MG63 (cell line): ENCODE measurements at places on chromosomes 2 and 18.

DNA sequence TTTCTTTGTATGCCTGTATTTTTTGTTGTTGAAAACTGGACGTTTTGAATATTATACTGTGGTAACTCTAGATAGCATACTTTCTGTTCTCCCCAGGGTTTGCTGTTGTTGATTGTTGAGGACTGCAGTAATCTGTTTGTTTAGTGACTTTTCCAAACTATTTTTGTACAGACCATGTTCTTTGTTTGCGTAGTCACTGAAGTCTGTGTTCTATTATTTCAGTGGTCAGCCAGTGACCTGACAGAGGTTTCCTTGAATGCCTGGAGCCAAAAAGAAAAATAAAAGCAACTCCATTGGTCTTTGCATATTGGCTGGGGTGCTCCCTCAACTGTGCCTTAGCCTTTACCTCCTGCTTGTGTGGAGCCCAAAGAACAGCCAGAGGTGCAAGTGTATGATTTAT, 42.7 kb upstream of the PHLPP1 start:
- DNase-seq: no peak

DNA sequence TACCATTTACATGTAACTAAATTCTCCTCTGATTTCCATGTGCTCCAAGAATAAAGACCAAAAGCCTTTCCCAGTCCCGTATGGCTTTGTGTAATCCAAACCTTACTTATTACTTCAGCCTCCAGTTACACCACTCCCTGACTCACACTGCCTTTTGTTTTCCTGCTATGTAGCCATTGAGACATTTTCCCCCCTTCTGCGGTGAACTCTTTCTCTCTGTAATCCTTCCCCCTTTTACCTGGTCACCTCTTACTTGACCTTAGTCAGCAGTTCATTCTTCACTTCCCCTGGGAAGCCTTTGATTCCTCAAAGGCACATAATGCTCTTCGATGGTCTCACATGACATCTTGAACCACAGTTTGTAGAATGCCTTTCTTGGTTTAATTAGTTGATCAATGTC, 256.0 kb upstream of the FANCL start:
- DNase-seq: no peak

- DNase-seq: peak; percentile 63
Observed at GRCh38 chr18:33817096-33817495, 239.1 kb downstream of the ASXL3 start.

- DNase-seq: no peak
Observed at GRCh38 chr2:95206096-95206495, 1.2 kb upstream of the ZNF892 start.

- DNase-seq: peak; percentile 21
Observed at GRCh38 chr18:59996370-59996966, 96.7 kb downstream of the PMAIP1 start.

- DNase-seq: peak; percentile 52
Observed at GRCh38 chr2:70258532-70258875, 567 bp downstream of the PCYOX1 start.

GRCh38 chr2:70125498-70125898, 38.2 kb downstream of the PCBP1 start:
- DNase-seq: no peak
